Fibroblast of skin of scalp (primary cell): ENCODE measurements at places on chromosomes 11 and 22.

DNA sequence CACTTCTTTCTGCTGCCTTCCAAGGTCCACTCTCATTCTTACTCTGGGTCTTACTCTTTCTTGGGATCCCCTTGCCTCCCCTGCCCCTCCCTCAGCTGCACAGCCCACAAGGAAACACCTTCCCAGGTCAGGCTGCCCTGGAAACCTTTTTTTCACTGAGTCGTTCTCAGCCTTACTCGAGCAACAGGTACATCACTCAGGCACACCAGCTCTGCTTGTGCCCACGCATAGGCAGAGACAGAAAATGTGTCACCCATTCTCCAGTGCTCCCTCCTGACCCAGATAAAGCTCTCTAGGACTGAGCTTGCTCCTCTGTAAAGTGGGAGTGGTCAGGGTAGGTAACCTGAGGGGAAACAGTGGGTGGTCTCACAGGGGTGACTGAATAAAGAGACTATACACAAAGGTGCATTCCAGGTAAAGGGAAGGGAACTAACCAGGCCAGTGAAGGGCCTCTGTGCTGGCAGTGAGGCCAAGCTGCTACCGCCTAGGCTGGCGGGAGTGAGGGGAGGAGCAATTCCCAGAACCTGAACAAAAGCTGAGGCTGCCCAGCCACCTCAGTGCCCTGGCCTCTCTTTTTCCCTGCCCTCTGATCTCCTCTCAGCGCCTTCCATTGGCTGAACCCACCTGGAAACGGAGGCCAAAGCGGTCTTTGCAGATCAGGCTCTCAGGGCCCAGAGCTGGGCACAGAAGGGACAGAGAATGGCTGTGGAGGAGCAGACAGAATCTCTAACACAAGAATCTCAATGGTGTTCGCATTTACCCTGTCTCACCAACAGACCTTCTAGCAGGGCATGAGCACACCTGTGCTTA lies 15.9 kb downstream of the PRG3 start:
- DNase-seq = no peak

GRCh38 chr11:99241066-99241465 lies 220.3 kb downstream of the CNTN5 start:
- no peak for DNase-seq

DNA sequence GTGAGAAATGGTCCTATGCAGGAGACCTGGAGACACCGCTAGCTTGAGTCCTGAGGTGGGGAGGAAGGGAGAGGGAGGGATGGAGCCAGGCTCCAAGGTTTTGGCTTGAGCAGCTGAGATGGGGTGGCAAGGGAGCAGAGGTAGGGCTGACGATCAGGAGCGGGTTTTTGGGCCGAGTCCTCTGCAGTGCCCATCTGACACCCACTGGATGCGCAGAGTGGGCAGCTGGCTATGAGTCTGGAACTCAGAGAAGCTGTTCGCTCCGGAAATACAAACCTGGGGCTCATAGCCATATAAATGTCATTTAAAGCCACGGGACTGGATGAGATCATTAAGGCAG lies 453 bp upstream of the MAFF start:
- DNase-seq = no peak

DNA sequence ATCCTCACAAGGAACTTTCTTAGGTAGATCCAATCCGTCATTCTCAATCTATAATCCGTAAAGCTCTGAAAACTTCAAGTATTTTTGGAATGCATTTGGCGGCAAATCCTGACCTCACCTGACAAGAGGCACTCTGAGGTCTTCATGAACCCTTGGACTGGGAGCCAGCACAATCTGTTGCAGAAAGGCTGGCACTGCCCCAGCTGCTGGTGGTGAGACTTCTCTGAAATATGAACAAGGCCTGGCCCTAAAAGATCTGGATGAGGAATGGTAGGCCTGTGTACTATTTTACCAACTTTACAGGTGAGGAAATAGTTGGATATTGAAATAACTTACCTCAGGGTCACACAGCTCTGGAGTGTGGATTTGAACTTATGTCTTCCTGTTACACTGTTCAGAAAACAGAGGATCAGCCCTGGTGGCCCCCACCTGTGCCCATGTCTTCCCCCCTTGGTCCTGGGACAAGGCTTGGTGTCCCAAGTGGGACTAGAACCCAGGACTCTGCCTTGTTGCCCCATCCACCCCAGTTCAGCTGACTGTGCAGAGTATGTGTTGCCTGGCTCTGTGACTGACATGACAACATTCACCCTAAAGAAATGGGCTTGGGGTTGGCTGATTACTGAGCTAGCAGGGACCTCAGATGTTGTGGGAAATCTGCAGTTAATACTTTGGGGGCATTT lies 471.4 kb downstream of the MN1 start:
- DNase-seq = no peak

GRCh38 chr22:31098632-31099110 lies 8.7 kb downstream of the SELENOM start:
- DNase-seq = no peak

DNA sequence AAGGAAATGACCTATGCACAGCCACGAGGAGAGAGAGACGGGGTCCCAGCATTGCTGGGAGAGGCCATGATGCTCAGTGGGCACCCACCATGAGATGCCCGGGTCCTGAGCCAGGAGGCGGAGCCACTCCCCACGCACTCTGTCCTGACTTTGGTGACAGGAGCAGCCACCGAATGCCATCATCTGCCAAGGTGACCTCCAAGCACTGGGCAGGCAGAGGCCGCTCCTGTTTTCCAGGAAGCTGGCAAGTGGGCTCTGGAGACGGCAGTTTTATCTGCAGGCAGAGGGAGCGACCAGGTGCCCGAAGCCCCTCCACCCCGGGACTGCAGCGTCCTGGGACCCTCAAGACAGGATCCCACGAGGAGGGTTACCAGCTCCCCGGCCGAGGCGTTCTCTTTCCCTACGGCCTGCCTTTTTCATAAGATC lies 453.9 kb downstream of the BRD1 start:
- no peak for DNase-seq

DNA sequence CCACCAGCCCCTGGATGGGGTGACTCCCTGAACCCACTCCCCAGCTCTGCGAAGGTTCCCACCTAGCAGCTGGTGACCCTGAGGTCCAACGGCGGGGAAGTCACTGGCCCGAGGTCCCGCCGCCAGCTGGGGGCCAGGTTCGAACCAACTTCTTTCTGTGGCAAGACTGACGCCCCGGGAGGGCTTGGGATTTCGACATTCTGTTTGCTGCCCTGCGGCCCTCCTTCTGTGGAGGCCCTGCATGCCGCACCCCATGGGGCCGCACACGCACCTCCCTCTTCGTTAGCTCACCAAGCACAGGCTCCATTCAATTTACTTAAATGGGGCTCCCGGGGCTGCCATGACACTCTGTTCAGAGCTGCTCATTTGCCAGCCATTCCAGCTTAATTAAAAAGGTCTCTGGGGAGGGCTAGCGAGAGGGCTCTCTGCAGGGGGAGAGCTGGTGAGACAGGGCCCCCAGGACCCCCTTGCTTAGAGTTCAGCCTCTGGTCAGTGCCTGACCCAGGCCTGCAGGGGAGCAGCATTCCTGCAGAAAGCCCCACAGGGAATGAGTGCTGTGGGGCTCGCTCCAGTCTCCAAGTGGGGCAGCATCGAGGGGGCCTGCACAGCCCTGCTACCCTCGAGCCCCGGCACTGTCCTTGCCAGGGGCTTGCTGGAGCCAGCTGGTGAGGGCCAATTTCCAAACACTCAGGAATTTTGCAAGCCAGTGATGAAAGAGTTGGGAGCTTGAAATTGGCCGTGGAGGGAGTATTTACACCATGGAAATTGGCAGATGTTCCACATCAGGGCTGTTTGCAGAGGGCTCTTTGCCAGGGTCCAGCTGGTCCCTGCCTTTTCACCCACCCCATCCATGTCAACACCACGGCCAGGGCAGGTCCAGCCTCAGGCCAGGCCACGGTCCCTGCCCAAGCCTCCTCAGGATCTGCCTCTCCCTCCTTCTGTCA lies 80.8 kb downstream of the CACNA1I start:
- no peak for DNase-seq

GRCh38 chr11:109000531-109000930 lies 335.7 kb downstream of the DDX10 start:
- no peak for DNase-seq

DNA sequence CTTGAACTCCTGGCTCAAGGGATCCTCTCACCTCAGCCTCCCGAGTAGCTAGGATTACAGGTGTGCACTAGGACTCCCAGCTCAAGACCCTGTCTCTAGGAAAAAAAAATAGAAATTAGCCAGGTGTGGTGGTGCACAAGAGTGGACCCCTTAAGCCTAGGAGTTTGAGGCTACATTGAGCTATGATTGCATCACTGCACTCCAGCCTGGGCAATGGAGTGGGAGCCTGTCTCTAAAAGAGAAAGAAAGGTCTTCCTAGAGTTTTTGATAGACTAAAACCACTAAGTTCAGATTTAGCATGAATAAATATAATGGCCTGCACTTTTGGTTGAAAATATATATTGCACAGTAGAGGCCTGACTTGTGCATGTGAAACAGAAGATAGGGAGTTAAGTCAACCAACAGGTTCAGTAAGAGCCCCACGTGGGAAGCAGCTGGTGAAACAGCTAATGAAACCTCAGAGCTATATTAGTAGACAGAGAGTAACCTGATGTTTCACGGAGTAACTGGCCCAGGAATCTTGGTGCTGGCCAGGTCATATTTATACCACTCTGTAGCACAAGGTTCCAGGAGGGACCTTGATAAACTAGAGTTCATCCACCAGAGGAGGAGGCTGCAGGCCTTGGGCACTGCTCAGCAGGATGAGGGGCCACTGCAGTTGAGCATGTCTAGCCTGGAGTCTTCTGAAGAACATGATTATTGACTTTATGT lies 4.6 kb upstream of the MICAL3 start:
- DNase-seq = no peak

DNA sequence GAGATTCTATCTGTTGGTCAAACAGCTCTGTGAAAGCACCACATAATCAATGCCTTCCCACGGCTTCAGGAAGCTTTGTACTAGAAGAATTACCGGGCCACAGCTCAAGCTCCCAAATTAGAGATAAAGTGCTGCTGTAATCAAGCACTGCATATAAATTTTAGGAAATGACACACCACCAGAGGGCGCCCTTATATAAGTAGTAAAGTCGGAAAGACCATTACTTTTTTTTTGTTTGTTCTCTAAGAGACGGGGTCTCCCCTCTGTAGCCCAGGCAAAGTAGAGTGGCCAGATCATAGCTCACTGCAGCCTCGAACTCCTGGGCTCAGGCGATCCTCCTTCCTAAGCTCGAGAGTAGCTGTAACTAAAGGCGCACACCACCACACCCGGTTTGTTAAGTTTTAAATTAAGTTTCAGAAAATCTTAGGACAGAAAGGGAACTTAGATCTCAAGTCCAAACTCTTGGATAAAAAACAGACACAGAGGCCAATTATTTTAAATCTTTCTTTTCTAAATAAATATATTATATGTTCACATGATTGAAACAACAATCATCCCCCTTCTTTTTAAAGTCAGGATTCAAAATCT lies 32.6 kb downstream of the PRCP start:
- peak; percentile 76 for DNase-seq

DNA sequence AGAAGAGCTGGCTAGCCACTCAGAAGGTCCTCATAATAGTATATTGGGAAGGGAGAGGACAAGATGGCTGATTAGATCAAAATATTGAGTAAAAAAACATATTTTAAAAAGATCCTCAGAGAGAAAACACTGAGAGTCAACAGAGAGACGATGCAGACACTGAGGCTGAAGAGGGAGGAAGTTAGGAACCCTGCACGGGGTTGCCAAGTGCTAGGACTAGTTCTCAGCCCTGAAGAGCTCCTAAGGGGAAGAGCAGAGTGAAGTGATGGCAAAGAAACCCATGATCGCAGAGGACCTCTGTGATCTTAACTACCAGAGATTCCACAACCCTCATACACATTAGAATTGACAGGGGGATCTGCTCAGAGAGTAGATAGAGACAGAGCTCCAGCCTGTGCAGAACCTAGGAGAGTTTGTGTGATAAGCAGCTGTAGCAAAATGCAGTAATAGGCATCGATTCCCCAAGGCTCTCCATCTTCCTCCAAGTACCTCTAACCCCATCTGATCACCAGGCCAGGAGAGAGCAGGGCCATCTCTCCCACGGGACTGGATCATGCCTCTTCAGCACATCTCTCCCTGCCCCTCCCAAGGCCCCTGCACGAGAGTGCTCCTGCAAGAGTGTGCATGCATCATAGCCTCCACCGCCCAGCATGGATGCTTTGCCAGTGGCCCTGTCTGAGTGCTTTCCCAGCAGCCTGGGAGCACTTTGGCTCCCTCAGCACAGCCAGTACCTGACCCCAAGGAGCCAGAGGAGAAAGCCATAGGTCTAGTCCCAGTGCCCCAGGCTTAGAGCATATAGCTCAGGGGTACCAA lies 41.2 kb upstream of the ARL14EP start:
- DNase-seq = no peak

DNA sequence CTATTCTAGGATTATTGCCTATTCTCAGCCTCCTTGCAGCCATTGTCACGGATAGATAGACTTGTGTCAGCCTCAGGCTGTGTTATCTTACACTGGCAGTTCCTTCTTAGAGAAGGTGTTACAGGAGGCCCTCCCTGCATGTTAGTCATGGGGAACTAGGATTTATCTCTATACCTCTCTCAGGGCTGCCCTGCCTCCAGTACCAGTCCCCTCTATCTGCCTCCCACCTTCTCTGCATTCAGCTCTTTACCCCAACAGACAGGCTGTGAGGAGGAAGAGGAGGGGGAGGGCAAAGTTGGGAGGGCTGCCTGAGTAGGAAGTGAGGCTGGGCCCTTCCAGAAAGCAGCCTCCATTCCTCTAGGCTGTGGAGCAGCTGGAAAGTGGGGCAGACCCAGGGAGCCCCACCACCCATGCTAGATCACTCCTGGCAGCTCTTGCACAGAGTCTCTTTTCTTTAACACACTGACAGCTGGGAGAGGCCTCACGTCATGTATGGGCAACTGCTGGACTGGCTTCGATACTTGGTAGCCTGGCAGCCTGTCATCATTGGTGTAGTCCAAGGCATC lies 2.9 kb upstream of the IL18BP start:
- no peak for DNase-seq

DNA sequence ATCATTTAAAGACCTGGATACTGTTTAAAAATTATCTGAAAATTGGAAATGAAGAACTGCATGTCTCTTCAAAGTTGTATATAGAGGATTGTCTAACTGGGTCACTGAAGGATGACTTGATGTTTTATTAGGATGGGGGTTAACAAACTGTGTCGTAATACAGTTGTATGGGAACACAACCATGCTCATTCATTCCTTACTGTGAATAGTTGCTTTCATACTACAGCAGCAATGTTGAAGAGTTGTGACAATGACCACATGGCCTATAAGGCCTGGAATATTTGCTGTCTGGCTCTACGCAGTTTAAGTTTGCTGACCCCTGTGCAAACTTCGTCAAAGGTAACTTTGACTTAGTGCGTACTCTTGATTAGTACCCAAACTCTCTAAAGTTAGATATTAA lies 38.4 kb downstream of the FDX1 start:
- no peak for DNase-seq

- DNase-seq = no peak
Measured at GRCh38 chr22:22547226-22547625, 11.8 kb downstream of the PRAME start.

DNA sequence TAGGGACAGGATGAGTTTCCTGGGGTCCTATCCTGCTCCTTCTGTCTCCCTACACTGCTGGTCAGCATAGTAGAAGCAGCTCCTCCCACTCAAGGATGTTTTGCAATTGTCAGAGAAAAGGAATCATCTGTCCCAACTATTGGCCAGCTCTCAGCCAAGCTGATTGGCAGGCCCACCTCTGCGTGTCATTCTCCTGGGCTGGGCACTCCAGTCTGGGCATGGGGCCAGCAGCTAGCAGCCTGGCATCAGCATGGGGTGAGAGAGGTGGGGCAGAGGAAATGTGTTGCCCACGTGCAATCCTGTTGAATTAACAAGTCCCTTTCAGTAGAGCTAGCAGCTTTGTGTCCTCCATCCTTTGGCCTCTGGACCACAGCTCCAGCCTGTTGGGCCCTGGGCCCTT lies 14.1 kb downstream of the ANKK1 start:
- DNase-seq = peak; percentile 7

GRCh38 chr11:74106124-74106523 lies 64.7 kb downstream of the C2CD3 start:
- DNase-seq = no peak
